ENCODE measurements at places on chromosomes 2 and 18.

GRCh38 chr2:15780234-15780633 lies 160.1 kb upstream of the MYCN start:
- DNase-seq: no peak

DNA sequence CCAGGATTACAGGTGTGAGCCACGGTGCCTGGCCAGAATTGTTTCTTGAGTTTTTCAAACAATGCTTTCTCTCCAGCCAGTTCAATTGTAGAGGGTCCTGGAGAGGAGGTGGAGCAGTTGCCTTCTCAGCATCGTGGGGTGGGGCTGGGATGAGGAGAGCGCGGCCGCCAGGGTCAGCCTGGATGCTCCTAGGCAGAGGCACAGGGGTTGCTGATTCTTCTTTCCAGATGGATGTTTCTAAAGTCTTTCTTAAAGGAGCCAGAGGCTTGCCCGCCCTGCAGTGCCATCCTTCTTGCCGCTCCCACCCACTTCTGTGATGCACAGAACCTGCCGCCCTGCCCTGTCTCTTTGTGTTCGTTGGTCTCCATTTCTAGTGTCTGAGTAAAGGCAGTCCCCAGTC lies 61.1 kb downstream of the AGAP1 start:
- DNase-seq: no peak

GRCh38 chr2:47179388-47179787 lies 24.3 kb upstream of the STPG4 start:
- no peak for DNase-seq

- peak; percentile 59 for DNase-seq
Measured at GRCh38 chr2:161223139-161223732, 63.0 kb downstream of the TANK start.

- DNase-seq: no peak
Measured at GRCh38 chr2:209681201-209681735, 90.4 kb upstream of the UNC80 start.
